ENCODE measurements at places on chromosomes 4 and X. TPM values are rescaled to one million over a fixed set of nuclear protein-coding genes. Genes with fewer than 3 reads are reported as not detected.

Gene RPA4
- 2.7 TPM for total RNA-seq

Gene MAML3
- 5.3 TPM for total RNA-seq

Gene UGT2B10
- not detected for total RNA-seq

Gene CCDC160
- not detected for total RNA-seq

Gene SRPK3
- total RNA-seq = not detected

Gene PIM2
- total RNA-seq = 315 TPM
